Stimulated activated CD8-positive, alpha-beta memory T cell treated with anti-CD3 and anti-CD28 coated beads, Interleukin-2, amount 100 ng/mL, for 48 hours (primary cell): ENCODE measurements at places on chromosomes 2 and 18.

- DNase-seq = no peak
Observed at GRCh38 chr18:29123706-29124530, 947.0 kb upstream of the CDH2 start.

GRCh38 chr2:174535083-174535482 is 48.3 kb upstream of the GPR155 start:
- no peak for DNase-seq

DNA sequence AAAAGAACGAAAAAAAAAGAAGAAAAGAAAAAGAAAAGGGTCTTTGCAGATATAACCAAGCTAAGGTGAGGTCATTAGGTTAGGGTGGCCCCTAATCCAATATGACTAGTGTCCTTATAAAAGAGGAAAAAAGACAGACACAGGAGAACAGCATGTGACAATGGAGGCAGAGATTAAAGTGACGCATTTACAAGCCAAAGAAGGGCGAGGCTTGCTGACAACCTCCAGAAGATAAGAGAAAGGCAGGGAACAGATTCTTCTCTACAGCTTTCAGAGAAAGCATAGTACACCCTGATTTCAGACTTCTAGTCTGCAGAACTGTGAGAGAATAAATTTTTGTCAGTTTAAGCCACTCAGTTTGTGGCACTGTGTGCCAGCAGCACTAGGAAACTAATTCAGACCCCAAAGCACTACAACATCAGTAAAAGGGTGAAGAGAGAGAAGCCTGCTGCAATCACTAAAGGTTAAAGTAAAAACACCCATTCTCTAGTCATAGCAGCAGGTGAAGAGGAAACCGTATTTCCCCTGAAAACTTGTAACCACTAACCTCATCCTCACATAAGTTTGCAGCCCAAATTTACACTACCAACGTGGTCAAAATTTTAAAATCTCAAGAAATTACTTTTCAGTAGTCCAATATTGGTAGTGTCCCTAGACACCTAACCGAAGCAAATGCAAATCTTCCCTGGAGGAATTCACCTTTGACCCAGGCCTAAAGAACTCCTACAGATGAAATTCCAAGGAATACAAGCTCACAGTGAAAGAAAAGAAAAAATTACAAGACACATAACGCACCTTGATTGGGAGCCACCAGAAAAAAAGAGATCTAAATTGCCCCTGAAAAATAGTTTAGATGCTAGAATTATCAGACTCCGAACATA is 17.5 kb downstream of the REEP1 start:
- DNase-seq = no peak

GRCh38 chr2:64201151-64201550 is 56.9 kb upstream of the PELI1 start:
- no peak for DNase-seq

GRCh38 chr2:61090386-61090921 is 24.8 kb downstream of the SANBR start:
- DNase-seq = no peak

DNA sequence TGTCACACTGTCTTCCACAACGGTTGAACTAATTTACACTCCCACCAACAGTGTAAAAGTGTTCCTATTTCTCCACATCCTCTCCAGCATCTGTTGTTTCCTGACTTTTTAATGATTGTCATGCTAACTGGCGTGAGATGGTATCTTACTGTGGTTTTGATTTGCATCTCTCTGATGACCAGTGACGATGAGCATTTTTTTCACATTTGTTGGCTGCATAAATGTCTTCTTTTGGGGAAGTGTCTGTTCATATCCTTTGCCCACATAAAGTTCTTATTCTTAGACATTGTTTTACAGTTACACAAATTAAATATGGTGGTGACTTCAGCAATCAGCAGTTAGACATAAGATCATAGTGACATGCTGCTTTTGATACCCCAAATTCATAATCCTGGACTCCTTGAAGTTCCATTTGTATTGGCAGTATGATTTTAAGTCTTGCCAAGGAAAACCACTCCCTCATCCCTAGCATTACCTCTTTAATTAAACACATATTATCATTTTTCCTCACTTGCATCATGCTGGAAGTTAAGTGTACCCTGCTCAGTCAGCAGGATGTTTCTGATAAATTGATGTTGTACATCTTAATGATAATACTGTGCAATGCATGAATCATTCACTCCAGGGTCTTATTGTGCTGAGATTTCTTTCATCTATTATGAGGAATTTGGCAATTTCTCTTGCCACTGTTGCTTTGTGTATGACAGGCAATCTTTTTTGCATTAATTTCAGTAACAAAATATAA is 67.6 kb upstream of the STAT1 start:
- no peak for DNase-seq

DNA sequence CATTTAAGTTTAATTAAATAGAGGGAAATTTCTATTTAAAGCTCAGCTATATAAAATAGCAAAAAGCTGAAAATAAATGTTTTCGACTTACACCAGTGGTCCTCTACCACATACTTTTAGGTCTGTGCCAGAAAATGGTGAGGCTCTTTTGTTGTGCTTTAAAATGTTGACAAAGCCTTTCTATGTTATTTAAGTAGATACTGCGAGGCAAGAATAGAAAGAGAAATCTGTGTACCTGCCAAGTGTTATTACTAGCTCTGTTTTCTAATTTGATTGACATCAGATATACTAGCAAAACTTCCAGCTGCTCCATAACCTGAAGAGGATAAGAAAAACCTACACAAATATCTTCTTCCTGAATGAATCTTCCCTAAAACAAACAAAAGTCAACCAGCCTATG is 53.6 kb downstream of the LPIN2 start:
- DNase-seq = no peak

- no peak for DNase-seq
Observed at GRCh38 chr2:231673348-231673770, 35.0 kb upstream of the PTMA start.

- no peak for DNase-seq
Observed at GRCh38 chr18:48335829-48336228, 73.4 kb downstream of the ZBTB7C start.

DNA sequence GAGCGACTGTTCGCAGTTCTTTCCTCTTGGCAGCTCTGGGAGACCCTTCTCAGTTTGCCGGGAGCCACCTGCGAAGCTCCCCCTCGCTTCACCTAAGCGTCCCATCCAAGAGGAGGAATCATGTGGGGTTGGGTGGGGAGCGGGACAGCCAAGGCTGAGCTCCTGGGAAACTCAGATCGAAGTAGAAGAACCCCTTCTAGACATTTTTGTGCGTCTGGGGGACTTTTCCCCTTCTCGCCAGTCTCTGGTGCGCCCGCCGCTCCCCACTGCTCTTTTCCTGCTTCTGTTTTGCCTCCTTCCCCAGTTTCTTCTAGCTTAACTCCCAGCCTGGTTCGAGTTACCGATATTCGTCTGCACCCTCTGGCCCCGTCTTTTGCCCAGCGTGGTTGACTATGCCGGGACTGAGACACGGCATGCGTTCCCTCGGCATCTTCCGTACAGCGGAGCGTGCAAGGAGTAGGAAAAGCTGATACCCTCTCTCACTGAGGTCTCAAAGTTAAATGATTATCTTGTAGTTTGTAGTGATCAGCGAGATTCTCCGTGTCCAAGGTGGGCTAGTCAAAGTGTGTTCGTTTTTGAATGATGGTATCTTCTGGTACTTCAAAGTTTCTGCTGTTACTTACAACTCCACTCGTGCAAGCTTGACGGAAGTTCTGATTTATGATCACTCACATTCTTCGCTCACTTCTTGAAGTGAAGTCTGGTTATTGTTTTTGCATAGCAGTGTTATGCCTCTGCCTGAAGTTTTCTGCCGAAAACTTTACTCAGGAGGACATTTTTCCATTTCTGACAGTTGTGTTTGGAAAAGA is 664 bp downstream of the CAMKMT start:
- DNase-seq = peak; percentile 8

- no peak for DNase-seq
Observed at GRCh38 chr2:95354925-95355324, 47.6 kb upstream of the FAHD2A start.

GRCh38 chr2:25034081-25034480 is 7.8 kb upstream of the EFR3B start:
- no peak for DNase-seq

DNA sequence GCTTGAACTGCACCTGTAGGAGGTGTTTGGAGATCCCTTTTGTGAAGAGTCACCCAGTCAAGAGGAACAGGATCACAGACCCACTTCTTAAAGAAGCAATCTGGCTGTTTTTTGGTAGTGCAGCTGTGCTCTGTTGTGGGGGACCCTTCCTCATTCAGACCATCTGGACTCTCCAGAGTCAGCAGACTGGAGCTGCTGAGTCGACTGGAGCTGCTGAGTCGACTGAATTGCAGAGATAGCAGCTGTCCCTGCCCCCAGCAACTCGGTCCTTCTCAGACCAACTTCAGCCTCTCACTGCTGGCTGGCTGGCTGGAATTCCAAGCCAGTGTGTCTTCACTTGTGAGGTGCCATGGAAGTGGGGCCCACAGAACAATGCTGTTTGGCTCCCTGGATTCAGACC is 56.8 kb downstream of the GTF3C3 start:
- DNase-seq = no peak

- no peak for DNase-seq
Observed at GRCh38 chr18:27185025-27185763, at the start of gene CHST9. TSS of gene CHST9 (minus strand) at chr18:27185308. CDS start at chr18:27142809, 42,499 bp downstream.

- no peak for DNase-seq
Observed at GRCh38 chr2:70091816-70092215, 4.5 kb downstream of the PCBP1 start.

DNA sequence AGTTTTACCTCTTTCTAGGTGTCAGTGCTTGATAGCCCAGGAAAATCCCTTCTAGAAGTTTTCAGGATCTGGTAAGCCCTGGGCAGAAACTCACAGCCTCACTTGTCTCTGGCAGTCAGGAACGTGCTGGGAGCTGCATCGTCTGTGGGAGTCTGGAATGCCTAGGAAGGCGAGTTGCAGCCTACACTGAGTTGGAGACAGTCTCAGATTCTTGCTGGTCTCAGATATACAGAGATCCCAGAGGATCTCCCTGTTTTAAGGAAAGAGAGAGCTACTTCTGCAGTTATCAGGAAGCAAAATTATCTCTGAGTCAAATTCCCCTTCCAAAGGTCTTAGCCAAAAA is 104.4 kb upstream of the CDC42EP3 start:
- no peak for DNase-seq

DNA sequence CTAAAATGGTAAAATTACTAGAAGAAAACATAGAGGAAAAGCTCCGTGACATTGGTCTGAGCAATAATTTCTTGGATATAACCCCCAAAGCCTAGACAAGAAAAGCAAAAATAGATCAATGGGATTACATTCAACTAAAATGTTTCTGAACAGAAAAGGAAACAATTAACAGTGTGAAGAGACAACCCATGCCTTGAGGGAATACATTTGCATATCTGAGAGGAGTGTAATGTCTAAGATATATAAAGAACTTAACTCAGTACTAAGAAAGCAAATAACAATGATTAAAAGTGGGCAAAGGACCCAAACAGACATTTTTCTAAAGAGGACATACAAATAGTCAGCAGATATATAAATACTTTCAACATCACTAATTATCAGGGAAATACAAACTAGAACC is 206.2 kb downstream of the VAPA start:
- DNase-seq = no peak

GRCh38 chr18:12516049-12516630 is 108.4 kb downstream of the PRELID3A start:
- DNase-seq = no peak

DNA sequence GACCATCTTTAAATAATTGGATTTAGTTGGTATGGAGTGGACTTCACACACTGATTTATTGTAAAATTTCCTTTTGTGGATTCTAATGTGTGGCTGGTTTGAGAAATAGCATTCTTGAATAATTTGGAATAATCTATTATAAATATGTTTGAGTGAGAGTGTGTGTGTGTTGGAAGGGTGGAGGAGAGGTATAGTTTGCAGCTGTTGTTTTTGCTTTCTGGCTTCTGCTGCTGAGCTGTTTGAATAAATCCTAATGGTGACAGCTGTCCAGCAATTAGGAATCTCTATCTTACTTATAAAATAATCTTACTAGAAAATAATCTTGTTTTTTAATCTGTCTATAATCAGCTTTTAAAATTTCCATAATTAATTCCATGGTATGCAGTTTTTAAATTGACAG is 1283.0 kb upstream of the CDH2 start:
- no peak for DNase-seq

DNA sequence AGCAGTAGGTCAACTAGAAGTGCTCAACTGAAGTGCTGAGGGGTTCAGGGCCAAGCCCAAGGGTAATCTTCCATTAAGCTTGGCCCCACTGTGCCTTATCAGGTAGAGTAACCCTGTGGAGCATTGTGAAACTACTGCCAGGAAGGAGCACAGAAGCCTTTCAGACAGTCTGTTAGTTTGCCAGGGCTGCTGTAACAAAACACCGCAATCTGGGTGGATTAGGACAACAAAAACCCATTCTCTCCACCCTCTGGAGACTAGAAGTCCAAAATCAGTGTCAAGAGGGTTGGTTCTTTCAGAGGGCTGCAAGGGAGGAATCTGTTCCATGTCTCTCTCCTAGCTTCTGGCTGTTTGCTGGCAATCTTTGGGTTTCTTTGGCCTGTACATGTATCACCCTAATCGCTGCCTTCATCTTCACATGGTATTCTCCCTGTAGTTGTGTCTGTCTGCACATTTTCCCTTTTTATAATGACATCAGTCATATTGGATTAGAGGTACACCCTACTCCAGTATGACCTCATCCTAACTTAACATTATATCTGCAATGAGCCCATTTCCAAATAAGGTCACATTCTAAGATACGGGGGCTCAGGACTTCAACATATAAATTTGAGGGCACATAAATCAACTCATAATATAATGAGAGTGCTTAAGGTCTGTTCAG is 21.2 kb downstream of the VIT start:
- no peak for DNase-seq

DNA sequence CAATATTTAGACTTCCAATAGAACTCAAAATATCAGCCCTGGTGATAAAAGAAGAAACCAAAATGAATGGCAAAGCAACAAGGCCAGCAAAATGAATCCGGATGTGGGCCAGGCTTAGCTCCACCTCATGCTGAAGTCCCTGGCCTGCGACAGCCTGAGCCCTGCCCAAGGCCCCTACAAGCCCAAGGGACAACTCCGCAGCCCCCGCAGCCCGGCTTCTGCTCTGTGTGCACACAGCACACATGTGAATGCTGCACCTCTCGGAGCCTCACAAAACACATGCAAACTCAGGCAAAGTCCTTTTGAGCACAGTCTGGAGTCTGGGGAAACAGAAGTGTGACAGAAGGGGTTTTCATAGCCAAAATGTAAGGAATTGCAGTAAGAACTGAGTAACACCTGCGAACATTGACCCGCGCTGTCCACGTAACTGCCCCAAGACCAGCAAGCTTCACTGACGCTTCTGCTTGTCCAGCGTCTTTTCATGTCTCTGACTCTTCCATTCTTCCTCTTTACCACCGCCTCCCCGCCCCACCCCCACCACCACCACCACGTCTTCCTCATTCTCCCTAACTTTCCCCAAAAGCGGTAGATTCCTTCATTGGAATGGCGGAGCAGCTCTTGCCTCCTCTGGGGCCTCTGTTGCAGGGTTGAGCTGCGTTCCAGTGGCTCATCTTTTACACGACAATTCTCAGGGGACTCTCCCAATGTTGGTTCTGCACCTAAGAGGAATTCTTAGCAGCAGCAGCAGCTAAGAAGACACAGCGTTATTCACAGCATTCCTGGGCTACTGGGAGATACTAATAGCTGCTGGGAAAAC is 136.4 kb upstream of the COPS8 start:
- DNase-seq = no peak

- no peak for DNase-seq
Observed at GRCh38 chr2:25491966-25492532, 150.3 kb upstream of the DNMT3A start.

GRCh38 chr2:20501974-20502373 is 55.1 kb downstream of the RHOB start:
- DNase-seq = no peak
